ELR (cell line): ENCODE measurements at places on chromosomes 1 and 21.
A peak's percentile ranks its signal among the peaks of the same experiment; 100 is the strongest.

- DNase-seq: peak; percentile 76
Observed at GRCh38 chr1:169288011-169288414, 79.6 kb downstream of the NME7 start.

- no peak for DNase-seq
Observed at GRCh38 chr1:162946701-162947100, 85.7 kb upstream of the CCDC190 start.

GRCh38 chr1:39613250-39613649 lies 26.2 kb downstream of the HEYL start:
- no peak for DNase-seq

- peak; percentile 50 for DNase-seq
Observed at GRCh38 chr1:236753516-236753915, 41.6 kb upstream of the MTR start.

GRCh38 chr1:27569088-27569460 lies 34.9 kb downstream of the AHDC1 start:
- DNase-seq: peak; percentile 28

GRCh38 chr1:14065486-14065885 lies 365.5 kb downstream of the PRDM2 start:
- DNase-seq: no peak

DNA sequence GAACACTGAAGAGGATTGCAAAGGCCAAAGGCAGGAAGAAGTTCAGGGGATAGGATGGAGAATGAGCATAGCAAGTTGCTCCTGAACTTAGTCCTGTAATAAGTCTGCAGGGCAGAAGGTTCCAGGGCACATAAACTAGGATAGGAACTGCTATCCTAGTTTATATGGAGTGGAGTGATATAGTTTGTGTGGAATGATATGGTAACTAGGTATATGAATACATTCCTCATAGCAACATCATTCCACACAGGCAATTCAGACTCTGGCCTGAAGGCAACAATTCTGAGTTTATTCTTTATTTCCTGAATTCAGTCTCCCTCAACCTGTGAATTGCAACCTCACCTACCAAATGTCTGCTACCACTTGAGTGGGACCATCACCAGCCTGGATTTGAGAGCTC lies 154.9 kb upstream of the GREM2 start:
- DNase-seq: peak; percentile 65

DNA sequence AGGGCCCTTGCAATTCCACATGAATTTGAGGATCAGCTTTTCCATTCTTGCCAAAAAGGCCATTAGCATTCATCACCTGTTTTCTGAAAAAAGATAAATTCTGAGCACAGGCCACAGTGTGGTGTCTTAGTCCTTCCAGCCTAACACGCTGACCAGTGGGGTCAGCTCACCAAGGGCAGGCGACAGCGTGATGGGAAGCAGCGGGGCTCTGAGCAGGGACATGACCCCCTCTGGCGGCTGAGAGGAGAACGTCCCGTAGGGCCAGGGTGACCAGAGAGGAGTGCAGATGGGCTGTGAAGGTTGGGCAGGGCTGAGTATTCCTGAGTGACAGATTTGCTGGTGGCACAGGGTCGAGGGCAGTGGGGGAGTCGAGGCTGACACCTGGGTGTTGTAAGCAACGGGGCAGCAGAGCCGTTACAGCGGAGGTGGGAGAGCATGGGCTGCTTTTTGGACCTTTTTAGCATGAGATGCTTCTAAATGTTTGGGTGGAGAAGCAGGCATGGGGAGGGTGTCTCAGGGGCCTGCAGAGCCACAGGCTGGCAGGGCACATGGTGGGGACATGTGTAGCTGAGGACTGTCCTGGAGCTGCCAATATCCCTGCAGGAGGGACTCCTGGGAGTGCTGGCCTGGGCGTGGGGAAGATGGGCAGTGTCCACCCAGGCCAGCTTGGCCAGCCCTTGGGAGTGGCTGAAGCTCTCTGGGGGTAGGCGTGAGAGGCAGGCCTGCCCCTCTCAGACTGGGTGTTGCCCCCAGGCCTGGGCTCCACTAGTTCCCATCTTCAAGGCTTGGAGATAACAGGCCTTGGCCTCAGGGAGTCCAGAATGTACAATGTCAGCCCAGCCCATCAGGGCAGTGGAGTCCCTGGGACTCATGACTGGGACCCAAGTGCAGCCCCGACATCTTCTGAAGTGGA lies 8.6 kb upstream of the CALML6 start:
- peak; percentile 85 for DNase-seq

DNA sequence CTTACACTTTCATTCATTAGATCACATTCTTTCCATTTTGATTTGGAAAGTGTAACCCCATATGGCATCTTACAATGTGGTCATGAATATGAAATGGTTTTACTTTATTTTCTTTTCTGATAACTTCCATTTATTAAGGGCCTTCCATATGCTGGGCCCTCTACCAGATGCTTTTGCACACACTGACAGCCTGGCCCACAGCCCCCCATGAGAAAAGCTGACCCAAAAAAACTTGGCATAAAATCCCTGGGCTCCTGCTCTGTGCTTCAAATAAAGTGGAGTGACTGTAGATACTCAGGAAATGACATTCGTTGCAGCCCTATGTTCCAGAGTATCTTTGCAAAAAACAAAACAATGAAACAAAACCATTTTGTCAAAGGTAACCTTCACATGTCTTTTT lies 48.8 kb downstream of the PRDX6 start:
- no peak for DNase-seq

DNA sequence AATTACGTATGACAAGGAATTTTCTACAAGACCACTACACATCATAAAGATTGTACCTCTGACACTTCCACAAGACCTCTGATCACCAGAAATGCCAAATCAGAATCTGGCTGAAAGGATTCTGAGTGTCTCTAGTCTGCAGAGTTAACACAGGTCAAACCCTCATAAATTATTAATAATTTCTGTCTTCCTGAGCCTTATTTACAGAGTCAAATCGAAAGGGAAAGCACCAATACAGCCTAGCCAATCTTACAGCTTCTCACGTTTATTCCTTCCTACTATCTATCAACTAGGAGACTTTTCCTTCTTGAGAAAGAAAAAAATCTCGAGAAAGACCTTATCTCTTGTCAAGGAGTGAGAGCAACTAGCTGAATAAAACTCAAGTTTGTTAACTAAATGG lies 2151.6 kb downstream of the MRPL39 start:
- peak; percentile 24 for DNase-seq

DNA sequence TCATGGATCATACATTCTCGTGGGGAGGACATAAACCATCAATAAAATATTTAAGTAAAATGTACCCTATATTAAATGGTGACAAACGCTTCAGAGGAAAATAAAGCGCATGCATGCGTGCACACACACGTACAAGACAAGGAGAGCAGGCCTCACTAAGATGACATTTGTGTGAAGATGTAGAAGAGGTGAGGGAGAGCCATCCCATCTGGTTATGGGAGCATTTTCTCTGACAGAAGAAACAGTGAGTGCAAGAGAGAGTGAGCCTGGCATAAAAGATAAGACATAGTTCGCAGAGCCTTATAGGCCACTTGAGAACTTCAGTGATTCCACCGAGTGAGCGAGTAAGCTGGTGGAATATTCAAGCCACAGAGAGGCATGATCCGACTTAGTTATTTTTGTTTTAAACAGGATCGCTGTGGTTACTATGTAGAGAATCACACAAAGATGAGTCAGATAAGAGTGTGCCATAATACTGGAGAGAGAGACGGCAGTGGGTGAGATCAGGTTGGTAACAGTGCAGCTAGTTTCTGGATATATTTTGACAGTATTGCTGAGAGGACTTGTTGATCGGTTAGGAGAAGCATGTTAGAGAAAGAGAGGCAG lies 624.2 kb downstream of the PLPP3 start:
- no peak for DNase-seq

GRCh38 chr1:40064797-40065499 lies 24.4 kb downstream of the CAP1 start:
- no peak for DNase-seq

DNA sequence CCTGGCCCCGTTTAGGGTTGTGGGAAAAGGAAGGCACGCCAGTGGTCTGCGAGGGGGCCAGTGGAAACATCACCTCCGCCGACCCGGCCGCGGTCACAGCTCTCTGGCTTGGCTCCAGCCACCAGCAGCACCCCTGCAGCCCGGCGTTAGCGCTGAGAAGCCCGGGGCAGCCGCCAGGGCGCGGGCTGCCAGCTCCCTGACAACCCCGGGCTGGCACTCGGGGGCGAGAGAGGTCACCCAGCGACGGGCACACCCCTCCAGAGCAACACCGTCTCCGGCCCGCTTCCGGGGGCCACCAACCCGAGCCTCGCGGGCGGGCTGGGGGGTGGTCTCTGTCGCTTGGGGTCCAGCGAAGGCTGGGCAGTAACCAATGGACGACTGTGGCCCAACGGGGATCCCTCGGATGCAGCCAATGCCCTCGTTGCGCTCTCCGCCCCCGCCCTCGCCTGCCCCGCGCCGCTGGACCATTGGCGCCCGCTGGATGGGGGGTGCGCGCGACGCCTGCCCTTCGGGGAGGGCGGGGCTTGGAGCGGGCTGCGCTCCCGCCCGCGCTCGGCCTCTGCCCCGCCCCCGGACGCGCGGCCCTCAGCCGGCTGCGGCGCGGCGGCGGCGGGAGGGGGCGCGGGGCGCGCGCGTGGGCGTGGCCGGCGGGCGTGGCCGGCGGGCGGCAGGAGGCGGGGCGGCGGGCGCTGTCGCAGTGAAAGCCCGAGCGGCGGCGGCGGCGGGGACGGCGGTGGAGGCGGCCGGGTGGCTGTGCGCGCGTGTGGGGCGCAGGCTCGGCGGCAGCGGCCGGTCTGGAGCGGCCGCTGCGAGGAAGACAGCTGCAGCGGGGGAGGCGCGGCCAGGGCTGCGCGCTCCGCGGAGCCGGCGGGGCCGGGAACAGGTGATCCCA lies at the start of gene MAN1C1:
Gene MAN1C1 (plus strand): TSS at position 697 of the 892 bp plus-strand sequence. CDS start 1,007 bp downstream, outside the sequence.
- DNase-seq: peak; percentile 88

DNA sequence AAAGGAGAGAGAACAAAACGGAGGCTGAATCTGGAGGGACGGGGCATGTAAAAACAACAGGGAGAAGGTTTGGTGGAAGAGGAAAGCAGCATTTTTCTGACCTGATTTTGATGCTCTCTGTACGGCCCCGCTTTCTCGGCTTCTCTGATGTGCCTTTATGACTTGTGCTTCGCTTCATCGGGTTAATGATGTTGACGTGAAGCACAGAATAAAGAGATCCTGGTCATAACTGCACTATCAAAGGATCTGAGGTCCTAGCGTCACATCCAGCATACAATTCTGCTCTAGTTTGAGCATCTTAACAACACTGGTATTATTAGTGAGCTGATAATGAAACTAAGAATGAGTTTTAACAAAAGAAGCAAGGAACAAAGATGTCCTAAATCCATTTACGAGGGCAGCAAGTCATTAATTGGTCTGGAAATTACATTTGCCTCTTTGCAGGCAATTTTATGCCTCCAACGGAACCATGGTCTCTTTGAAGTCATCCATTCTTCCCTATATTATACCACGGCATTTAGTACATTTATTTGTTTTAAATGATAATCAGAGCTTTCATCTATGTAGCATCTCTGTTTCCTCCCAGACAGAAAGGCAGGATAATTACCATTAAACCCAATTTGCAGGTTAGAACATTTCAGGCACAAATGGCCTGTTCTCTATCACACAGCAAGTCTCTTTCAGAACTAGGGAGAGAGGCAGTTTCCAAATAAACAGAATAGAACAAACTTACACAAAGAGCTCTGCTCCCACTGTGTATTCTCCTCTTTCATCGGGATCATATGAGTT lies 45.3 kb upstream of the B3GALNT2 start:
- no peak for DNase-seq

DNA sequence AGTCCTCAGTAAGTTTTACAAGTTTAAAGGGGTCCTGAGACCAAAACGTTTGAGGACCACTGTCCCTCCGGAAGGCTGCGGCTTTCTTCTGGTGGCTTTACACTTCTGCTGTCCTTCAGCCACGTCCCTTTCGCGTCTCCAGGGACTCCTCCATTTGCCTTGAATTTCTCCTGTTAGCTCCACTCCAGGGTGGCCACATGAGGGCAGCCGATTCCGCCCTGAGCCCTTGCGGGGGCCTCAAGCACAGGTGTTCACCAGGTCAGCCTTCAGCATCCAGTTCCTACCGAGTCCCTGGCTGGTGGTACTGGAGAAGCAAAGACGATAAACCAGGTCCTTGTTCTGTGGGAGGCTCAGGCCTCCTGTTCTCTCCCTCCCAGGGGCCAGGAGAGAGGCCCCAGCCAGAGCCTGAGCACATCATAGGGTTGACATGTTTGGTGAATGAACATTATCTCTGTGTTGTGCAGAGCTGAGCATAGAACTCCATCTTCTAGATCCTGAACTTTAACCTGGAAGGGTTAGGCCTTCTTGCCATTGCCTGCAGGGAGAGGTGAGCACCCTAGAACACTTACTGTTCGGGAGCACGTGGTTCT lies 27.4 kb upstream of the COQ8A start:
- DNase-seq: no peak

- DNase-seq: peak; percentile 22
Observed at GRCh38 chr1:103194060-103194459, 85.7 kb upstream of the COL11A1 start.

DNA sequence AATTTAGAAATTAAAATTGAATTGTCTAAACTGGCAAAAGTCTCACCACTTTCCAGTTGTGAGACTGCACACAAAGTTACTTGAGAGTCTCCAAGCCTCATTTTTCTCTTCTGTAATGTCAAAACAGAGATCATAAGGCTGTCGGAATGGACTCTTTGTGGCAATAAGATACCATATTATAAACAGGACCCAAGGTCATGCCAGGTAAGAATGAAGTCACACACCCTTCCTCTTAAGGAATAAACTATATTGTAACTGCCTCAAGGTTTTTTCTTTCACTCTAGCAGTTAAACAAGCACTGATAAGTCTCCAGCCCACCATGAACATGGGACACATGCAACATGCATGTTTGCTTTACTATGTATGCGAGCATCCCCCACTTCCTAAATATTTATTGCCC lies 50.1 kb upstream of the DIRAS3 start:
- no peak for DNase-seq

DNA sequence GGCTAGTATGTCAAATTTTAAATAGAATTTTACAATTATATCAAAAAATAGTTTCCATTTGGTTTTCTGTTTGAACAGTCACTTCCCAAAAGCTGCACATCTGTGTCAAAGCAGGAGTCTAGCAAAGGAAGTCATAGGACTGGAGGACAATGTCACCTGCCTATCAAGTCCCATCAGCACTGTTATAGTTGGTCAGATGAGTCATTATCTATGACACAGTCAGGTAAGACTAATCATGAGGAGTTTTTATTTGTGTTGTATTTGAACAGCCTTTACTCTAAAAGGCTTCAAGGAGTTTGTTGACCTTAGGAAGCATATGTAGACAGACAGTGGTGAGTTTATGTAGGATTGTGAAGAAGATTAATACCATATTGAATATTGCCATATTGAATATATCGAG lies 74.2 kb upstream of the QSOX1 start:
- DNase-seq: peak; percentile 34

- DNase-seq: no peak
Observed at GRCh38 chr1:243438815-243439214, 183.0 kb downstream of the SDCCAG8 start.

GRCh38 chr1:166479052-166479631 lies 312.3 kb upstream of the FAM78B start:
- peak; percentile 39 for DNase-seq

DNA sequence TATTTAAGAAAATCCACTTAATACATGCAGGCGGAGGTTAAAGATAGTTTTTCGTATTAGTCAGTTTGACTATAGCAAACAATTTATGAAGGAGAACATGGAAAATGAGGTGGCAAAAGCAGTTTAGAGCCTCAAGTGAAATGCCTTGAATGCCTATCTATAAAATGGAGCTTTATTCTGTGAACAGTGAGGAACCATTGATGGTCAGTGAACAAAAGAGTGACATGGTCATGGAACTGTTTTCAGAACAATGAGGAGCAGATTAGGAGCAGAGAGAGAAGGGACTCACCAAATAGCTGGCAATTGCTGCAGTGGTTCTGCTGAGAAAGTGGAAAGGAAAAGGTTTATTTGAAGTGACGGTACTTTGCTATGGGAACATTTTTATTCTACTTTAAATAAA lies 299.8 kb downstream of the DUSP10 start:
- DNase-seq: no peak
